ENCODE measurements at places on chromosomes 12 and 14. TPM values are rescaled to one million over a fixed set of nuclear protein-coding genes. Genes with fewer than 3 reads are reported as not detected.

Gene POLR3B
- 25.0 TPM for total RNA-seq

Gene TPH2
- not detected for total RNA-seq

Gene ZNF605
- total RNA-seq, result 6.3 TPM

Gene LRP1-AS
- total RNA-seq, result not detected

Gene B4GALNT1
- 25.6 TPM for total RNA-seq

Gene KLRC3
- total RNA-seq, result not detected

Gene DEPDC4
- total RNA-seq, result 0.66 TPM

Gene PTPN6
- total RNA-seq, result 0.88 TPM

Gene KCNC2
- not detected for total RNA-seq

Gene SOS2
- 8.3 TPM for total RNA-seq

Gene NR1H4
- not detected for total RNA-seq

Gene SERPINA3
- 357 TPM for total RNA-seq

Gene MANSC1
- 7.0 TPM for total RNA-seq

Gene LETMD1
- total RNA-seq, result 78.2 TPM

Gene AMN
- total RNA-seq, result not detected

Gene SRSF5
- total RNA-seq, result 186 TPM

Gene TMCC3
- 3.5 TPM for total RNA-seq

Gene CCDC60
- total RNA-seq, result not detected

Gene ITGB7
- total RNA-seq, result 2.2 TPM

Gene C12orf50
- not detected for total RNA-seq

Gene KRT73
- not detected for total RNA-seq

Gene FOXA1
- 6.0 TPM for total RNA-seq

All from A375 (cell line).